M059J (cell line): ENCODE measurements at places on chromosomes 5 and 9.

GRCh38 chr9:70081120-70081495 is 37.5 kb downstream of the MAMDC2 start:
- peak; percentile 99 for DNase-seq

- no peak for DNase-seq
Observed at GRCh38 chr5:154303133-154303532, 112.6 kb downstream of the GALNT10 start.

- no peak for DNase-seq
Observed at GRCh38 chr5:56984445-56984844, 32.5 kb upstream of the MIER3 start.

DNA sequence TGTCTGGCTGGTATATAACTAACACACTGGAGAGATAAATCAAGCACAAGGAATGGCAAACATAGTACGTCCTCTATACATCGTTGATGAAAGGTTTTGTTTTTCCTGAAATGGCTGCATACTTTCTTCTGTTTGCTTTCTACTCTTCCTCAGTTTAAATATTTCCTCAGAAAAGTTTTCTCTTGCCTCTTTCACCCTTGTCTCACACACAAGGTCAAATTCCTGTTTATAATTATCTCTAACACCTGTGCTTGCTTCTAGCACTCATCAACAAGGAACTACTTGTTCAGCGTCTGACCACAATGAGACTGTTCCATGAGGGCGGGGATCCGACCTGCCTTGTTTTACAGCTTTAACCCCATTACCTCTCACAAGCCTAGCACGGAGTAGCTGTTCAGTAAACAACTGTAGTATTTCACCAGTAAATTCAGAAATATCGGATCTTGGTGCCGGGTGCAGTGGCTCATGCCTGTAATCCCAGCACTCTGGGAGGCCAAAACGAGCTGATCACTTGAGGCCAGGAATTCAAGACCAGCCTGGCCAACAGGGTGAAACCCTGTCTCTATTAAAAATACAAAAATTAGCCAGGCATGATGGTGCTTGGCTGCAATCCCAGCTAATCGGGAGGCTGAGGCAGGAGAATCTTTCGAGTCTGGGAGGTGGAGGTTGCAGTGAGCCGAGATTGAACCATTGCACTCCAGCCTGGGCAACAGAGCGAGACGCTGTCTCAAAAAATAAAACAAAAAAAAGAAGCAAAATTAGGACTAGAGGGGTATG is 37.0 kb downstream of the NR6A1 start:
- DNase-seq = no peak

GRCh38 chr5:115190388-115190787 is 20.7 kb upstream of the TRIM36 start:
- no peak for DNase-seq

GRCh38 chr5:136094189-136094912 is 38.3 kb upstream of the SMAD5 start:
- DNase-seq = no peak

DNA sequence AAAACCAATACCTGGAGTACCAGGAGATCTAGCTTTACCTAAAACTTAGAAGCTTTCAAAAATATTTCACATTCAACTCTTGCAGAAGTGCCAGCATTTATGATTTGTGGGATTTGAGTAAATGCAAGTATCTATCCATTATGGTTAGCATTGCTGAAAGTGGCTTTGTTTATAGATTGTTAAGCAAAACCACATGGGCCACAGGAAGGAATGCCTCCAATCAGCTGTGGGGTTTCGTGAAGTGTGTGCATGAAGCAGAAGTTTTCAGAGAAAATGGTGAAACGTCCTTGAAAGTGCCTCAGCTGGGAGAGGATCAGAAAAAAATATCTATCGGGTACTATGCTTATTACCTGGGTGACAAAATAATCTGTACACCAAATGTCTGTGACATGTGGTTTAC is 4.2 kb downstream of the LECT2 start:
- DNase-seq = peak; percentile 7

- no peak for DNase-seq
Observed at GRCh38 chr9:19408316-19408692, 505 bp upstream of the ACER2 start.

DNA sequence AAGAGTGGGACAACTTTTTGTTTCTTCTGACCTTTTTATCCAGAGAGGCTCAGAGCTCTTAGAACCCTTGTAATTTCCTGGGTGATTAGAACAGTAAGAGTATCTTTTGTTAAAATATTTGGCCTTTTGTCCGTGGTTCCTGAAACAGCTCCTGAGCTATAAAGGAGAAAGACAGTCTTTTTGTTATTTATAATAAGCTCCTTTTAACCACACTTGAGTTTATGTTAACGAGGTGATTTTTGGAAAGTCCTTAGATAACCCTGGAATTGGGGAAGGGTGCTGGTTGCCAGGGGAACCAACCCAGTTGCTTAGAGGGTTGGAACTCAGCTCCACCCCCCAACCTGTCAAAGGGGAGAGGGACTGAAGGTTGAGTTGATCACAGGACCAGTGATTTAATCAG is 4.8 kb downstream of the ZNF483 start:
- DNase-seq = no peak
